HS-27A (cell line): ENCODE measurements at places on chromosomes 11 and 22.

DNA sequence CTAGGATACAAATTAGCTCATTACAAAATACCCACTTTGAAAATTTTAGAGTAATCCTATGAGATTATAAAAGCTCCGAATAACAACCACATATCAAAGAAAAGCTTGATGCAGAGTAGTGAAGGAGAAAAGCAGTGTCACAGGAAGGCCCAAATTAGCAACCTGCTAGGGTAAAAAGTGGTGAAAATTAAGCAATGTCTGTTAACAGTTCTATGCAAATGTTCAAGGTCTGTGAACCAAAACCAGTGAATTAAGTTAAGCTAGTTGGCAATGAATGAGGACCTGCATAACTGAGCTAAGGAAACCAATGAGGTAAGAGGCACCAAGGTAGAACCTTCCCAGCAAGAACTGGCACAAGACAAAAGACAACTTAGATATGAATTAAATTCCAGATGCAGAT is 29.6 kb downstream of the PRDM10 start:
- DNase-seq, result no peak

GRCh38 chr11:43145653-43146052 is 166.1 kb upstream of the API5 start:
- no peak for DNase-seq

GRCh38 chr22:38911434-38911833 is 39.4 kb upstream of the CBX6 start:
- no peak for DNase-seq

- no peak for DNase-seq
These were observed 19.2 kb upstream of the TMPRSS6 start for GRCh38 chr22:37128555-37129281.

- DNase-seq, result no peak
These were observed 31.5 kb downstream of the NADSYN1 start for GRCh38 chr11:71484248-71485062.

- DNase-seq, result no peak
These were observed 18.0 kb downstream of the ACRV1 start for GRCh38 chr11:125662689-125663088.

DNA sequence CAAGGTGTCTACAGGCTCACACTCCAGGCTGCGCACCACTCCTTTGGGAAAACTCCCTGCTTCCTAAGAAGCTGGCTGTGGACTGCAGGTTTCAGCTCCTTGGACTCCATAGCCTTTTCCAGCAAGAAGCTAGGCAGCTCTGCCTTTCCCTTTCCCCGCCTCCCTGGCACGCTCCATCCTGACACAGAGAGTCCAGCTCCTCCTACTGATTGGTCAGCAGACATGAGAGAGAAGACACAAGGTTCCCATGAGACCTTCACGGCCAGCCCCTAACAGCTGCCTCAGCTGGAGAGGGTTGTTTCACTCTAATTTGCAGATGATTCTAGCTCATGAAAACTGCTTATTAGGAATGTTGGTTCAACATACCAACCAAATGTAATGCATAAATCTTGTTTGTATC is 27.6 kb downstream of the TENM4 start:
- no peak for DNase-seq

DNA sequence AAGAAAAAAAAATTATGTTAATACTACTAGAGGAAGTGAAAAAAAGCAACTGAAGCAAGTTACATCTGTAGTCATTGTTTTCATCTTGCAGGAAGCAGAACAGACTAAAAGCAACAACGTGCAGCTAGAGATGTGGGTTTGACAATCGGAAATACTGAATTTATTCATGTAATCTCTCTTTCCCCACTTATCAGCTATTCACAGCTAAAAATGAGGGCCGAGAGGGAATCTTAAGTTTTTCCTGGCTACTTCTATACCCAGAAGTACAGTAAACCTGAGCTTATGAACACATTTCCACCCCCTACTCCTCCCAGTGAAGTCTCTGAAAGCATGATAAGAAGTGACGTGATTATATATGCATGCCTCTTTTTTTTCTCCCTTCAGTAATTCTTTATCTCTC is 116.5 kb downstream of the SPON1 start:
- DNase-seq, result no peak

GRCh38 chr11:6889835-6890234 is 2.5 kb downstream of the OR2D2 start:
- no peak for DNase-seq

- DNase-seq, result no peak
These were observed 14.8 kb downstream of the DUSP18 start for GRCh38 chr22:30652852-30653251.

- no peak for DNase-seq
These were observed 28.6 kb downstream of the FAM76B start for GRCh38 chr11:95760941-95761340.

DNA sequence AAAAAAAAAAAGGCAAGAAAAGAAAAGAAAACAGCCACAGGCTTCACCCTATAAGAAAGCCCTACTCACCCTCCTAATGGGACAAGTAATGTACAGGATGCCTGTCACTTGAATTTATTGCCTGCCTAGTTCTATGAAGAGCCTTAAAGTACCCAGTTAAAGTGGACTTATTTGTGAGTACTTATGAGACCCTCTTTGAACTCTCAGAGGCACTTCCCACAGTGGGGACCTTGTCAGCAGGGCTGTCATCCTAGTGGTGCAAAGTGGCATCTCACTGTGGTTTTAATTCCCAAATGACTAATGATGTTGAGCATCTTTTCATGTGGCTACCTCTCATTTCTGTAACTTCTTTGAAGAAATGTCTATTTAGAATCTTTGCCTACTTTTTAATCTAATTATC is 41.8 kb upstream of the BARX2 start:
- DNase-seq, result no peak
